ENCODE measurements at places on chromosomes 1 and 21.
A peak's percentile ranks its signal among the peaks of the same experiment; 100 is the strongest.

GRCh38 chr1:230901671-230902070 lies 33.4 kb upstream of the C1orf198 start:
- no peak for DNase-seq

GRCh38 chr1:56466538-56466937 lies 112.8 kb downstream of the PLPP3 start:
- peak; percentile 39 for DNase-seq

DNA sequence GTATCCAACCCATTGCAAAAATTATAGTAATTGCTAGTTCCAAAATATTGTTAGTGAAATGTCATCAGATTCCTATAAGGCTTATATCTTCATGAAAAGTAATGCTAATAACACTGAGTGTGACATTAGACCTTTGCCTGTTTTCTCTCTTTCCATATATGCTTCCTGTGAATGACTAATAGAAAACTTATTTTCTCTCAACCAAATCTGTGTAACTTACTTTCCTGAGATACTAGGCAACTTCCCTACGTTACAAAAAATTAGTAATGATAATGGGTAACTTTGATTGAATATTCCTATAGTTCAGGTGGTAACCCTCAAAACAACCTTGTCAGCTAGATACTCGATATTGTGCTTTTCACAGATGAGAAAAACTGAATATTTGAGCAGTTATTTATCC lies 124.2 kb upstream of the HNRNPU start:
- DNase-seq, result no peak

DNA sequence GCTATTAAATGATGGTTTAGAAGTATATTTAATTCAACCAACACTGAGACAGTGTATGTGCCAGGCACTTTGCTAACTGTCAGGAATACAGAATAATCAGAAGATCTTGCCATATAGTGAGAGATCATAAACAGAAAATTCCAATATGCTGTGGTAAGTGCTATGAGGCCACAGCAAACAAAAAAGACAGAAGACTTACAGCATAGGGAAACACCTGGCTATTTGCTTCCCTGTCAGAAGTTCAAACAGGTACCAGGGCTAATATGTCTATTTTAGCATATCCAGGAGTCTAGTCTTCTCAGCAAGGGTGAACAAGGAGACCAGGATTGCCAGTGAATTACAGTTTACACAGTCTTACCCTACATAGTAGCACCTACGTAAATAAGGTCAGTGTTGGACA lies 30.4 kb downstream of the TRIT1 start:
- DNase-seq, result no peak

DNA sequence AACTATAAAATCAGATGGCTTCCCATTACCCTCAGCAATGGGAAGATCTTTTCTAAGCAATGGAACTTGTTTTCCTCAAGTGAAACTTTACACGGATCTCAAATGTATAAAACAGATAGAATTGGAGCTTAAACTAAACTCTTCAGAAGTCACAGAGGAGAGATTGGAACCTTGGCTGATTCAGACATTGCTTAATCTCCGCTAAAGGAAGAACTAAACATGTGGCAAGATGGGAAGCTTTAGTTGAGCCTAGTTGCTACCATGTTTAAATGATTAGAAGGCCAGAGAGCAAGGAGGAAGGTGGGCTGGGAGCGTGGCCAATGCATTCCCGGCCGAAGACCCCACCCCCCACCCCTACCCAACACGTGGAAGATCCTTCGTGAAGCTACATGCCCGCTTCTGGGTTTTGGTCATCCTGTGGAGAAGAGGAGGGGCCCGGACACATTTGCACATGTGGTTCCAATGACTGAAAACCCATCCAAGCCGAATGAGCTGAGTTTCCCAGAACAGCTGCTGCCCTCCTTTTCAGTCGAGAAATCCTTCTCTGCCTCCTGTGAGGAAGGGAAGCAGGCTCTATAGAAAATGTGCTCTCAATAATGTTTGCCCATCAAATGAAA lies 164.3 kb downstream of the MIS18A start:
- no peak for DNase-seq

GRCh38 chr1:145692785-145693443 lies 14.3 kb downstream of the PDZK1 start:
- no peak for DNase-seq

DNA sequence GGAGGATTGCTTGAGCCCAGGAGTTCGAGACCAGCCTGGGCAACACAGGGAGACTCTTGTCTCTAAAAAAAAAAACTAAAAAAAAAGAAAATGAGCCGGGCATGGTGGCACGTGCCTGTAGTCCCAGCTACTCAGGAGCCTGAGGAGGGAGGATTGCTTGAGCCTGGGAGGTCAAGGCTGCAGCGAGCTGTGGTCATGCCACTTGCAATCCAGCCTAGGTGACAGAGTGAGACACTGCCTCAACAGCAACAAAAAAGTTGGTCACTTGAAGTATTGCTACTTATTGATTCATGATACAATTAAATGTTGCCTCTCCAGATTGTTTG lies 57.9 kb upstream of the CXADR start:
- no peak for DNase-seq

GRCh38 chr1:62689524-62689923 lies 1.3 kb upstream of the DOCK7 start:
- no peak for DNase-seq

DNA sequence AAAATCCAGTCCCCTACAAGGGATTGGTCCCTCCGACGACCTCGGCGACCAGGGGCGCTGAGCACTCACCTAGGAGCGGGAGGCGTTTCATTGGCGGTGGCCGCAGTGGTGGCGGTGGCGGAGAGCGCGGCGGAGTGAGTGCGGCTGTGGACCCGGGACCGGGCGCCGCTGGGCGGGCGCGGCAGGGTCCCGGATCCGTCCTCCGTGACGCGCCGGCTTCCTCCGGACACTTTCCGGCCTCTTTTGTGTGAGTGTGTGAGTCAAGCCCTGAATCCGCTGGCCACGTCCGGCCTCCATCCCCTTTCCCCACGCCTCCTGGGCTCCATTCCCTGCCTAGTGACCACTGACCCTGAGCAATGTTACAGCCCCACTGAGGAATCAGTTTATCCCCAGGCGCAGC lies at the start of gene ADGRL4:
ADGRL4 (minus strand) TSS at position 167 of the 400 bp plus-strand sequence; CDS start at position 91, 76 bp downstream.
- DNase-seq, result no peak

DNA sequence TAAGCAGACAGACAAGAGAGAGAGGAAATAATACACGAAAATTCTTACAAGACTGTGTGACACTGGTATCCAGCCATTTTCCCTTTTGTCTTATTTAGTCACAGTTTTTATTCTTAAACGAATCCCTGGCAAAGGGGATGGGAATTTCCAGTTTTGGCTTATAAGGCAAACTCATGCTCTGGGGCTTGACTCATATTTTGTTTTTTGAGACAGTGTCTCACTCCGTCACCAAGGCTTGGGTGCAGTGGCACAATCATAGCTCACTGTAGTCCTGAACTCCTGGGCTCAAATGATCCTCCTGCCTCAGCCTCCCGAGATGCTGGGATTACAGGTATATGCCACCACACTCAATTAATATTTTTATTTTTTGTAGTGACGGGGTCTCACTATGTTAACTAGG lies 31.9 kb downstream of the PTGER3 start:
- no peak for DNase-seq

GRCh38 chr21:26588446-26588845 lies 15.4 kb upstream of the CYYR1 start:
- no peak for DNase-seq

- DNase-seq, result no peak
These were observed 101.1 kb downstream of the NUF2 start for GRCh38 chr1:163422738-163423404.

DNA sequence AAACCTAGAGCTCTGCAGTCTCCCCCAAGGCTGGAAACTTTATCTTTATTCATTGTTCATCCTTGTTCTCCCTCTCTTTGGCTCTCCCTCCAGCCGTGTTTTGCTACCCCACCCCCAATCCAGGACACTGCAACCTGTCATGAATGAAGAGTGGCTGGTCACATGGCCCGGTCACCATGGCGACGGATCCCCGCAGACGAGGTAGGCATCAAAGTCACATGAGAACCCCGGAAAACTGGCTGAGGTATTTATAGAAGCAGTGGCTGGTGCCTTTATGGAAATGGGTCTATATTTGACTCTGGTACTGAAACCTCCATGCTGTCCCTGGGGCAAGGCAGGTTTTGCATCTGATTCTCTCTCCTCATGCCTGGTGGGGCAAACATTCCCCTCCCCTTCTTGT lies 13.4 kb upstream of the SLC6A17 start:
- DNase-seq, result no peak

All from HL-60 (cell line).